ENCODE measurements at places on chromosomes 3 and 15.

DNA sequence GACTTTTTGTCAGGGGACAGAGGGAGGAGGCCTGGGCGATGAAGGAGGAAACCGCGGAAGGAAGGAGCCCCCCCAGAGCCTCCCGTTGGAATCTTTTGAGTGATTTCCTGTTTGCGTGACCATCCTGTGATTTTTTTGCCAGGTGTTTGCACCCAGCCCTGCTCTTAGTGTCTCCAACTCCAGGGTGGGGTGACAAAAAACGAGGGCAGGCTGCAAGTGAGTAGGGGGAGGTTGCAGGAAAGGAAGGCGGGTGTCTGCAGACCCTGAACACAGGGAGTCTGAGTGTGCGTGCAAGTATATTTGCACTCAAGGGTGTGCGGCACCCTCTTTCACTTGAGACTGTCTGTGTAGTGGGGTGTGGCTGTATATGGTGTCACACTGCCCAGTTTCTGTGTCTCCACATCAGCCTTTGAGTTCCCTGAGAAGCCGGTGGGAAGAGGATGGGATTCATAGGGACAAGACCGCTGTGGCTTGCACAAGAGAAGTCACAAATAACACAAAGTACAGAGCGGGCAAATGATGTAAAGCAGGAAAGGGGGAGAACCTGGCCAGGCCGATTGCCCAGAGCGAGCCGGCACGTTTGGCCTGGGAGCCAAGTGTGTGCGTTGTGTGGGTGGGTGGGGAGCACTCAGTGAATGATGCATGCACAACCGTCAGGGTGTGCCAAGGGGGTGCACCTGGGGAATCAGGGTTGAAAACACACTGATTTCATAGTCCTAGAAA lies 6.6 kb downstream of the ISLR2 start:
- no peak for DNase-seq

GRCh38 chr3:191275751-191276150 lies 53.4 kb upstream of the CCDC50 start:
- DNase-seq = no peak

GRCh38 chr3:15768421-15769255 lies 29.1 kb downstream of the ANKRD28 start:
- DNase-seq = no peak

GRCh38 chr3:128083980-128084674 lies 31.9 kb downstream of the SEC61A1 start:
- no peak for DNase-seq
